Spleen (tissue), 13 donors: ENCODE measurements at places on chromosomes 6 and 20. TPM values are rescaled to one million over a fixed set of nuclear protein-coding genes. Genes with fewer than 3 reads are reported as not detected.

PM20D2 gene
- 5.6 TPM for polyA plus RNA-seq

DNA sequence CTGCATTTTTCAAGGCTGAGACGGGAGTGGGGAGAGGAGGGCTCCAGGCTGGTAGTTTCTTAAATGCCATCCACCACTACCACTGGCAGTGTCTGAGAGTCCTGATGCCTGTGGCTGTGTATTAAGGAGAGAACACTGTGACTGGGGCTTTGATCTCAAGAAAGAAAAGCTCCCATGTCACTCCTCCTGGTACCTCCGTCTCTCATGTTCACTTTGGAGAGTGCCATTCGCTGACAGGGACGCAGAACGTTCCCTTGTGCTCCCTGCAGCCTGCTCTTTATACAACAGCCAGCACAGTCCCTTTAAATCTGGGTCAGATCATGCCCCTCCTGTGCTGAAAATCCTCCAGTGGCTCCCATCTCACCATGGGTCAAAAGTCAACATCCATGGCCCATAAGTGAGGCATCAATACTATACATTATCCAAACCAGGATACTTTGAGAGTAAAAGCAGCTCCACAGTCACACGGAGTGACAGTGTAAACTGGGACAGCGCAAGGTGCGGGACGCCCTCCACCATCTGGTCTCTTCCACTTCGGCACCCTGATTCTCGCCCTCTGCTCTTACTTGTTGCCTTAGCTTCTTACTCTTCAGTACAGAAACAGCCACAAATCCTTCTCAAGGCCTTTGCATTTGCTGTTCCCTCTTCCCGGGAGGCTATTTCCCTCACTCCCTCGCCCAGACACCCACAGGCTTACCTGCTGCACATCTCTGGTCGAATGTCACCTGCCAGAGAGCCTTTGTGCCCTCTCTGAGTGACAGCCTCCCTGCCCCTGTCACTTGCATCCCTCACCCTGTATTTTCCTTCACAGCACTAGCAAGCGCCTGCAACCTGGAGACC, 20.0 kb downstream of the PDYN start:
- DNase-seq, result no peak

DNA sequence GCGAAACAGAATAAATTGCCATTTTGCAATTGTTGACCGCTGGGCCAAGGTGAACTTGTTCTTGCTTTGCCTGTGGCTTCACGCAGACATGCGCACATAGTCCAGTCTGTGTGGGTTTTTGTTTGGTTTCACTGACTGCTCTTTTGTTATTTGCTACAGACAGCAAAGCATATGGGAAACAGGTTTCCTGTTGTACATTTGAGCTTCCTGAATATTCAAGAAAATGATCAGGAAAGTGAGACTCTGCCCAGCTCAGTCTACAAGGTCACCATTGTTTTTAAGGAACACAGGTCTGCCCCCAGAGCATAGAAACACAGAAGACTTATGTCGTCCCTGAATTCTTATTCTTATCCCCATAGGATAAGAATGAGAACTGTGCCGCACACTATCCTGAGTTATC, 55.6 kb downstream of the SASH1 start:
- no peak for DNase-seq

KIF6 gene
- 0.17 TPM for polyA plus RNA-seq

DNA sequence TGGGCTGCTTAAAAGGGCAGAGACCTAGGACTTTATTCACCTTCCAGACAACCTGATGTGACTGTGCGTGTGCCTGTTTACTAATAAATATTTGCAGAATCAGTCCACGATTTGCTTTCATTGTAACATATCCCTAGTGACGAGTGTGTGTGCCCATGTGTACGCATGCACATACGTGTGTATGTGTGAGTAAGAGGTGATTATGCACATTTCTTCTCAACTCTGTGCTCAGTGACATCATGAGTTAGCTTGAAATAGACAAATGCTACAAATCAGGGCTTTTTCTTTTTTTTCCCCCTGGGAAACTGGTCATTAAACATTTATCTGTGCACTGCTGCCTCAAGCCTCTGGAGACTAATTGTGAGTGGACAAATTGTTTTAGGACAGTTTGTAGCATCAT, 242.6 kb upstream of the SOX4 start:
- DNase-seq, result no peak

FERMT1 gene
- polyA plus RNA-seq, result 0.20 TPM

GRCh38 chr6:122800906-122801305, 11.8 kb downstream of the SMPDL3A start:
- no peak for DNase-seq

DNA sequence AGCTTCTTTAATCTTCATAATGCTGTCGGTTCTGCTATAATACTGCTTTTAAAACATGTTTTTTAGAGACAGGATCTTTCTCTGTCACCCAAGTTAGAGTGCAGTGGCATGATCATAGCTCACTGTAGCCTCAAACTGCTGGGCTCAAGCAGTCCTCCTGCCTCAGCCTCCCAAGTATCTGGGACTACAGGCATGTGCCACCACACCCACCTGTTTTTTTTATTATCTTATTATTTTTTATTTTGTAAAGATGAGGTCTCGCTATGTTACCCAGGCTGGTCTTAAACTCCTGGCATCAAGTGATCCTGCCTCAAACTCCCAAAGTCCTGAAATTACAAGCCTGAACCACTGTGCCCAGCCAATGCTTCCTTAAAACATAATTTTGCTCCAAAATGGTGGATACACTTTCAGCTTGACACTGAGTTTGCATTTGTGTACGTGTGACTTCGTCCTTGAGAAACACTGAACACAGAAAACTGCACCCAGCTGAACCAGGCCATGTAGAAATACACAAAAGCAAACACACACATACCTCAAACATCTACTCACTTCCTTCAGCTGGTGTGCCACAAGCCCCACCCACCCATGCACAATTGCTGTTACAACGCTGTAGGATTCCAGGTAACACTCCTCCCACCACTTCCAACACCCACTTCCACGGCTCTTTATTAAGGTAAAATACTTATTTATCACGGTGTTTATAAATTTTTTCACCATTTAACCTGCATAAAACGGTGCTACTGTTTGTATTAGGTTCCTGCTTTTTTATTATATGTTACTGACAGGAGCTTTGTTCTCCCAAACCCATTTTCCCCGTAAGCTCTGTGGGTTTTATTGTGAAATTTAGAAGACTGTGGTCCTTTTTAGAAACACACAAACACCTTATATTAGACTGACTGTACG, 109.1 kb downstream of the TSHZ2 start:
- no peak for DNase-seq

DNA sequence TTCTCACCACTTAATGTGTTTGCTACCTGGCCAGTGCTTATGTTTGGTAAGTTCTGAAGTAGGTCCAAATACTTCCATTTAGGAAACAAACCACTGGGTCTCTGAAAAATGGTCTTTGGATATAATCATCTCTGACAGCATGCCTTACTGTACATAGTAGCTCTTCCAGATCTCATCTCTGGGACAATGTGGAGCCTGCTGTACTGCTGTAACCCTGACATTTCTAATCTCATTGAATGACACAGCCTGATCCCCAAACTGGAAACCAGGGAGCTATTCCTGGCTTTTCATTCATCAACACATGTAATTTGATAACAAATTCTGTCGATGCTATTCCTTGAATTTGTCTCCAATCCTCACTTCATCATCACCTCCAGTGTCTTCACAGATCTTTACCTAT, 23.5 kb downstream of the OGFRL1 start:
- no peak for DNase-seq

DNA sequence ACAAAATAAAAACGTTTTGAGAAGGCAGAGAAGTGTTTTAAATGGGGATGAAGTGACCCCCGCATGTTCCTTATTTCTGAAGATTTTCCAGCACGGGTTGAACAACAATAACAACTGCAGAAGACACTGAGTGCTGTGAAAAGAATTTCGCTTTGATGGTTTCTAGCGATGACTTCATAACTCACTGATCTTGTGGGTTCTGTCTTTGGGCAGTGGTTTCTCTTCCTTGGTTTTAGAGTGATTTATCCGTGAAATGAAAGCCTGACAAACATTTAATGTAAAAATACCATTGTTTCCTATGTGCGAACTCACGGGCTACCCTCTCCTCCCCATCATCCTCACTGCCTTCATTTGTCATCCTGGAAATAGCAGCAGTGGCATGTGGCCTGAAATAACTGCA, 793.9 kb downstream of the QKI start:
- no peak for DNase-seq

OR12D3 gene
- not detected for polyA plus RNA-seq

GRCh38 chr20:51497542-51498467, 44.7 kb downstream of the NFATC2 start:
- DNase-seq, result peak; percentile 80

DNA sequence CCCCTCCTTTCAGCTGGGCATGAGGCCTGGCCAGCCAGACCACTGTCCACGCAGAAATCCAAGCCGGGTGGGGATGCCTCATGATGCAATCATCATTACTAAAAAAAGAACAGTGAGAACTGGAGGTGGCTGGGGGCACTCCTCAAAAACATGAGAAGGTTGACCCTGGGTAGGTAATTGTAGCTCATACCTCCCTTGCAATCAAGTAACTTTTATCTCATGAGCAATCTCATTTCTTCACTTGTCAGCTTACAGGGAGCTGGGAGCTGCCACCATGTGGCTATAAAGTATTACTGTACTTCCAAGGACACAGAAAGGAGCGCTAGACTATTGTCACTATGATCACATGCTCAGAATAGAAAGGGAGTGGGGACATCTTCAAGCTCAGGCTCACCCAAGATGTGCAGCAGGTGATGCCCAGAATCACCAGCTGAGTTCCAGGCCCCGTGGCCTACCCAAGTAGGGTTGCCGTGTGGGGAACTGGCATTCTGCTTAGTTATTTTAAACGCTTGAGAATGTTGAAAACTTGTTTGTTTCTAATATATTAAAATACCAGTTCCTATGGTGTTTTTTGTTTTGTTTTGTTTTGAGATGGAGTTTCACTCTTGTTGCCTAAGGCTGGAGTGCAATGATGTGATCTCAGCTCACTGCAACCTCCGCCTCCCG, 3.0 kb upstream of the CDH26 start:
- DNase-seq, result no peak

GRCh38 chr20:35307666-35308653, 15.7 kb upstream of the FAM83C start:
- DNase-seq, result no peak

PI16 gene
- 2.0 TPM for polyA plus RNA-seq

DNA sequence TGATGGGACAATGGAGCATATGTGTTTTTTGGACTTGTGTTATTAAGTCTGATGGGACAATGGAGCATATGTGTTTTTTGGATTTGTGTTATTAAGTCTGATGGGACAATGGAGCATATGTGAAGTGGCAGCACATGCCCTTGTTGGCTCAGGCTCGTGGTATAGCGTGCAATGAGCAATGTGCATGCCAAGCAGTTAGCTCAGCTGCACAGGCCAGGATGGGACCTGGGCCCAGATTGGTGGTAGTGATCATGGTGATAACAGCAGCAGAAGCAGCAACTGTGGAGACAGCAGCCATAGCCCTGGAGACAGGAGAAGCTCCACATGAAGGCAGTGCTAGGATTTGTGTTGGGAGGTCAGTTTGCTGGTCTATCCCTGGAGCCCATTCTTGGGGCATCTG, 61.1 kb downstream of the IL20RA start:
- no peak for DNase-seq

- DNase-seq, result no peak
These were observed 49.8 kb downstream of the TPD52L1 start for GRCh38 chr6:125203395-125203794.

ATP6V1G2 gene
- polyA plus RNA-seq, result 2.2 TPM

ADGRF1 gene
- polyA plus RNA-seq, result 0.13 TPM

TLDC2 gene
- 0.05 TPM for polyA plus RNA-seq

DEFB127 gene
- not detected for polyA plus RNA-seq

DNA sequence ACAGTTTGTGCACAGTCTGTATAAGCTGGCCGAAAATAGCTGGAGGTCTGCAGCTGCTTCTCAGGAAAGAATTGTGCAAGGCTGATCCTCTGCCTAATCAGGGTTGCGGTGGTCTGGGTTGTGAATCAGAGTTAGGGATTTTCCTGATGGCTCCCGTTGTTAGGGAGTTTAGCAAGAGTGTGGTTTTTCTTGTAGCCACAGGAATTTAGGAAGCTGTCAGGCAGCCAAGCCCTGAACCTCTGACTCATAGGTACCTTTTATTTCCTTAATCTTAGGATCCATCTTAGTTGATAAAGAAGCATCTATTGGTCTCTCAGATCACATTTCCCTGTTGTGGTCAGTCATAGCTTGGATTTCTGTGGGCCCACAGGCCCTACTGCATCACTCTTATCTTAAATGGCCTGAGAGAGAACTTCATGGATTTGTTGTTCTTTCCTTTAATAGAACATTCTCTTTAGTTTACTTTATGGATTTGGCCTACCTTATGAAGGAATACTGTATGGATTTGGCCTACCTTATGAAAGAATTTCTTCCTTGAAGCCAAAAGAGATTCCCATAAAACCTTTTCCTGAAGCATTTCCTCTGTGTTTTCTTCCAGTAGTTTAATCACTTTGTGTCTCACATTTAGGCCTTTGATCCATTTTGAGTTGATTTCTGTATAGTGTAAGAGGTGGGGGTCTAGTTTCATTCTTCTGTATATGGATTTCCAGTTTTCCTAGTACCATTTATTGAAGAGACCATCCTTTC, 10.3 kb downstream of the KIF25 start:
- DNase-seq, result no peak

DZANK1 gene
- 2.0 TPM for polyA plus RNA-seq

DNA sequence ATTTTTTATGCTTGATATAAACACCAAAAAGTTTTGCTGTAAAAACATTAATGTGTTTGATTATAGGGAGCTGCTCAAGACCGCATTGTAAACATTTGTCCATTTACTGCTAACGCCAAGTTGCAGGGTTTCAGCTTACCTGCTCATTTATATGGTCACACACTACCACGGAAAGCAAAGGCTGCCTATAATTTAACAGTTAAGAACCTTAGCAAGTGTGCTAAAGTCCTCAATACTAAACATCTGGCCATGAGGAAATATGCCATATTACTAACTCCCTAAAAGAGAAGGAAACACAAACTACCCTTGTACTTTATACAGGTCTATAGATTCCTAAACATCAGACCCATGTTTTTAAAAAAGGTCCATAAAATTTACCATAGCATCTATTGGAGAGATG, 129.5 kb downstream of the ASCC3 start:
- DNase-seq, result no peak

- DNase-seq, result no peak
These were observed 32.9 kb upstream of the ZBTB24 start for GRCh38 chr6:109515781-109516409.

DNA sequence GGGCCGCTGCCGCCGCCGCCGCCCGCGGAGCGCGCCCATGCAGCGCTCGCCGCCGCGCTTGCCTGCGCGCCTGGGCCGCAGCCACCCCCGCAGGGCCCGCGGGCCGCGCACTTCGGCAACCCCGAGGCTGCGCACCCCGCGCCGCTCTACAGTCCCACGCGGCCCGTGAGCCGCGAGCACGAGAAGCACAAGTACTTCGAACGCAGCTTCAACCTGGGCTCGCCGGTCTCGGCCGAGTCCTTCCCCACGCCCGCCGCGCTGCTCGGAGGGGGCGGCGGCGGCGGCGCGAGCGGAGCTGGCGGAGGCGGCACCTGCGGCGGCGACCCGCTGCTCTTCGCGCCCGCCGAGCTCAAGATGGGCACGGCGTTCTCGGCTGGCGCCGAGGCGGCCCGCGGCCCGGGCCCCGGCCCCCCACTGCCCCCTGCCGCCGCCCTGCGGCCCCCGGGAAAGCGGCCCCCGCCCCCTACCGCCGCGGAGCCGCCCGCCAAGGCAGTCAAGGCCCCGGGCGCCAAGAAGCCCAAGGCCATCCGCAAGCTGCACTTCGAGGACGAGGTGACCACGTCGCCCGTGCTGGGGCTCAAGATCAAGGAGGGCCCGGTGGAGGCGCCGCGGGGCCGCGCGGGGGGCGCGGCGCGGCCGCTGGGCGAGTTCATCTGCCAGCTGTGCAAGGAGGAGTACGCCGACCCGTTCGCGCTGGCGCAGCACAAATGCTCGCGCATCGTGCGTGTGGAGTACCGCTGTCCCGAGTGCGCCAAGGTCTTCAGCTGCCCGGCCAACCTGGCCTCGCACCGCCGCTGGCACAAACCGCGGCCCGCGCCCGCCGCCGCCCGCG, 730 bp downstream of the INSM1 start:
- DNase-seq, result no peak
